ENCODE measurements at places on chromosomes 11 and 22. TPM values are rescaled to one million over a fixed set of nuclear protein-coding genes. Genes with fewer than 3 reads are reported as not detected.
A peak's percentile ranks its signal among the peaks of the same experiment; 100 is the strongest.

The CBLIF gene
- total RNA-seq, result 0.48 TPM

- no peaks in the 10 kb centered on the region for H3K4me1 ChIP-seq
These were observed 452 bp upstream of the ATXN10 start for GRCh38 chr22:45670981-45671782.

The CARD18 gene
- total RNA-seq, result not detected

DNA sequence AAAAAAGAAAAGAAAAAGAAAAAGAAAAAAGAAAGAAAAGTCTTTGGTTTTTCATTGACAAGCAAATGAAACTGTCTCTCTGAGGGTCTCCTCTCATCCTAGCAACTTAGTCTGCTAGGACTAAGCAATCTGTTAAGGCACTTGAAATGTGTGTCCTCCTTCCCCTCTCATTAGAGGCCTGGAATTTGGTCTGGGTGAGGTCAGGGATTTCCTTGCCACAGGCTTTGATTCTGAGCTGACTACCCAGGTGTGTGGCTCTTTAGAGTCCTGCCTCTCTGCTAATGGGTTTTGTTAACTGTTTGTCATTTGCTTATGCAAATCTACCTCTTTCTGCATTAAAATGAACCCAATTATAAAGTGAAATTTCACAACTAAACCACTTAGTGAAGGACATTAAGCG is 18.3 kb upstream of the PKNOX2 start:
- H3K36me3 ChIP-seq, result no peaks in the 10 kb centered on the region
- DNase-seq, result no peak
- no peaks in the 10 kb centered on the region for H3K27me3 ChIP-seq

DNA sequence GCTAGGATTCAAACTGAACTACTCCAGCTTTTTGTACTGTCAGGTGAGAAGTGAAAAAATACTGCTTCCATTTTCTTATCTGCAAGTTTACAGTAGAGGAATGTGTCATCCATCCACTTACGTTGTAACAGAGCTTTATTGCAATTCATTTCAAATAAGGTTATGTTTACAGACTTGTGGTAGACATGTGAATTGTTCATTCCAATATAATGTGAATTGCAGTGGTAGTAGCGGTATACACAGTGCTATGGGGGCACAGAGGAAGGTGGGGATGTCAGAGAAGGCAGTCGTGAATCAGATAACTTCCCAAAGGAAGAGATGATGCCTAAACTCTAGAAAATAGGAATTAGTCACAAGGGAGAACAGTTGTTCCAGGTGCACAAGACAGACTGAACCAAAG is 42.5 kb downstream of the CEP57 start:
- DNase-seq, result no peak
- H3K4me1 ChIP-seq, result no peaks in the 10 kb centered on the region
- no peaks in the 10 kb centered on the region for H3K36me3 ChIP-seq
- no peak overlapping the region for H3K27ac ChIP-seq
- no peaks in the 10 kb centered on the region for H3K27me3 ChIP-seq

DNA sequence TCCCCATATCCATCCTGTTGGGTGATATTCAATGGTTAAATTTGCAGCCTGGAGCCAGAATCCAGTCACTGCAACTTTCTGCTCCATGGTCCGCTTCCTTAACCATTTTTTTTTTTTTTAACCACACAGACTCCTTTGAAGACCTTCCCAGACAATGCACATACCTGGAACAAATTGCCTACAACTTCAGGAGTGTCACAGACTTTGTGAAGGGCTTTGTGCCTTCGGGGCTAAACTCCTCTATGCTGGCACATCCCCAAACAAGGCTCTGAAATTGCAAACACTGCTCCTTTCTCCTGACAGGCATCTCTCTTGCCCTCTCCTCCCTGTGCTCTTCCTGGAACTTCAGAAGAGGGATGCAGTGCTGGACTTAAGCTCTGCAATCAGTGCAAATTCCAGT is 40.6 kb downstream of the TENM4 start:
- H3K4me3 ChIP-seq, result no peak overlapping the region
- DNase-seq, result no peak
- no peaks in the 10 kb centered on the region for H3K36me3 ChIP-seq
- no peak overlapping the region for H3K27ac ChIP-seq
- no peaks in the 10 kb centered on the region for H3K4me1 ChIP-seq

DNA sequence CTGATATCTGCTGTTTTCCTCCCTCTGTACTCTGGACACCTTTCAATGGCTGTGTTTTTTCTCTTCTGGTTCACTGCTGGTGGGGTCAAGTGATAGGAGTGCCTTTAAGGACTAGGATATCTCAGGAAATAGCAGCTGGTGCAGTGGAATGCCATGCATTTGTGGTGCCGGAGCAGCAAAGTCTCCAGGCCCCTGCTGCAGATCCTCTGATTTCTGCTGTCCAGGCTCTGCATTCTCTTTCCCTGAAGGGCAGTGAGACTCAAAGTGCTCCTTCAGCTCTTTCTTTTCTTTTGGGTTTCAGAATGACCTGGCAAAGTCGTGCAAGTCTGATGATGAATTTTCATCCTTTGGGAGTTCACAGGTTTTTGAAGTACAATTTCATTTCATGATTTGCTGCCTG is 774.3 kb downstream of the FAM181B start:
- H3K4me1 ChIP-seq, result no peaks in the 10 kb centered on the region
- H3K36me3 ChIP-seq, result no peaks in the 10 kb centered on the region
- no peaks in the 10 kb centered on the region for H3K27me3 ChIP-seq
- H3K4me3 ChIP-seq, result no peak overlapping the region
- H3K27ac ChIP-seq, result no peak overlapping the region
- no peak for DNase-seq

The SNX32 gene
- total RNA-seq, result 1.9 TPM

GRCh38 chr11:88623531-88623930 is 286.0 kb upstream of the CTSC start:
- no peaks in the 10 kb centered on the region for H3K36me3 ChIP-seq
- no peaks in the 10 kb centered on the region for H3K4me1 ChIP-seq
- DNase-seq, result no peak

- H3K36me3 ChIP-seq, result no peaks in the 10 kb centered on the region
- no peak overlapping the region for H3K27ac ChIP-seq
- H3K4me1 ChIP-seq, result no peaks in the 10 kb centered on the region
- H3K4me3 ChIP-seq, result no peak overlapping the region
These were observed 20.3 kb upstream of the CCDC90B start for GRCh38 chr11:83306200-83307080.

GRCh38 chr11:16741473-16741872 is 3.0 kb downstream of the C11orf58 start:
- no peak overlapping the region for H3K27ac ChIP-seq
- no peak for DNase-seq

GRCh38 chr11:127395034-127395433 is 394.5 kb upstream of the KIRREL3 start:
- no peaks in the 10 kb centered on the region for H3K27me3 ChIP-seq
- DNase-seq, result no peak
- no peak overlapping the region for H3K4me3 ChIP-seq
- no peaks in the 10 kb centered on the region for H3K4me1 ChIP-seq
- H3K27ac ChIP-seq, result no peak overlapping the region

- peak overlapping the region; percentile 93 for H3K4me3 ChIP-seq
- peaks cover 31% of the 10 kb centered on the region for H3K4me1 ChIP-seq
- DNase-seq, result no peak
- H3K27ac ChIP-seq, result peak overlapping the region; percentile 84
- no peaks in the 10 kb centered on the region for H3K27me3 ChIP-seq
These were observed 2.6 kb downstream of the GRK2 start for GRCh38 chr11:67268962-67269268.

GRCh38 chr11:64224151-64224890 is 1.7 kb downstream of the TRPT1 start:
- H3K4me1 ChIP-seq, result peaks cover 16% of the 10 kb centered on the region
- no peak overlapping the region for H3K27ac ChIP-seq
- no peaks in the 10 kb centered on the region for H3K27me3 ChIP-seq

DNA sequence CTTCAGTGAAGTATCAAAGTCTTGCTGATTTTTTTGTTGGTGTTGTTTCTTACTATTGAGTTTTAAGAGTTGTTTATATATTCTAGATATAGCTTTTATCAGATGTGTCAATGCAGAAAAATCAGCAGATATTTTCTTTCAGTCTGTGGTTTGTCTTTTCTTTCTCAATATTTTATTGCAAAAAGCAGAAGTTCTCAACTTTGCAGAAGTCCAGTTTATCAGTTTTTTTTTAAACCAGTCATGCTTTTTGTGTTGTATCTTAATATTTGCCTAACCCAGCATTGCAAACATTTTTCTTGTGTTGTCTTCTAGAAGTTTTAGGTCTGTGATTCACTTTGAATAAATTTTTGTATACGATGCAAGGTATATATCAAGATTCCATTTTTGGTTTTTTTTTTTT is 7.0 kb downstream of the ASRGL1 start:
- H3K4me3 ChIP-seq, result no peak overlapping the region
- H3K36me3 ChIP-seq, result no peaks in the 10 kb centered on the region
- H3K27me3 ChIP-seq, result no peaks in the 10 kb centered on the region
- DNase-seq, result no peak

The EWSR1 gene
- 236 TPM for total RNA-seq

The OR51E1 gene
- 1.0 TPM for total RNA-seq

The RASGRP2 gene
- 3.5 TPM for total RNA-seq

DNA sequence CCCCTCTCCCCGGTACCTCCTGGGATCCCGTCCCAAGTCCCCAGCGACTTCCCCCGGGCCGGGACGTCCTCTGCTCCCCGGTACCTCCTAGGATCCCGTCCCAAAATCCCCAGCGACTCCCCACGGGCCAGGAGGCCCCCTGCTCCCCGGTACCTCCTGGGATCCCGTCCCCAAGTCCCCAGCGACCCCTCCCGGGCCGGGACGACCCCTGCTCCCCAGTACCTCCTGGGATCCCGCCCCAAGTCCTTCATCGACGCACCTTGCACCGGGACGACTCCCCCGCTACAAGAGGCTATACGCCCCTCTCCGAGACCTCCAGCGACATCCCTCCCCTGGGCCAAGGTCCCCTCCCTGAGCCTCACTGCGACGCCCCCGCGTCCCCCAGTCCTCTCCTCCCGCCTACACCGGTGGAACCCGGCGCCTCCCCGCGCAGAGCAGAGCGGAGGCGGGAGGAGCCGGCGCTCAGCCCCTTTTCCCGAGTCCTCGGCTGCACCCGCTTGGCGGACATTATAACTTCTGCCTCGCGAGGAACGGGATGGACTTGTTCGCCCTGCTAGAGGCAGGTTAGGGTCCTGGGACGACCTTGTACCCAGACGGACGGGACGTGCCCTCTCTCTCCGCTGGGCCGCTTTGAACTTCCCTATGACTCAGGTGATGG is 912 bp downstream of the KREMEN1 start:
- peak overlapping the region; percentile 48 for H3K4me3 ChIP-seq
- peak overlapping the region; percentile 1 for H3K27ac ChIP-seq
- H3K4me1 ChIP-seq, result peaks cover 9% of the 10 kb centered on the region
- H3K36me3 ChIP-seq, result no peaks in the 10 kb centered on the region
- no peaks in the 10 kb centered on the region for H3K27me3 ChIP-seq
- peak; percentile 65 for DNase-seq

GRCh38 chr11:108599978-108600377 is 6.4 kb upstream of the EXPH5 start:
- no peak overlapping the region for H3K4me3 ChIP-seq
- no peaks in the 10 kb centered on the region for H3K27me3 ChIP-seq
- no peak overlapping the region for H3K27ac ChIP-seq
- no peaks in the 10 kb centered on the region for H3K4me1 ChIP-seq
- DNase-seq, result no peak

DNA sequence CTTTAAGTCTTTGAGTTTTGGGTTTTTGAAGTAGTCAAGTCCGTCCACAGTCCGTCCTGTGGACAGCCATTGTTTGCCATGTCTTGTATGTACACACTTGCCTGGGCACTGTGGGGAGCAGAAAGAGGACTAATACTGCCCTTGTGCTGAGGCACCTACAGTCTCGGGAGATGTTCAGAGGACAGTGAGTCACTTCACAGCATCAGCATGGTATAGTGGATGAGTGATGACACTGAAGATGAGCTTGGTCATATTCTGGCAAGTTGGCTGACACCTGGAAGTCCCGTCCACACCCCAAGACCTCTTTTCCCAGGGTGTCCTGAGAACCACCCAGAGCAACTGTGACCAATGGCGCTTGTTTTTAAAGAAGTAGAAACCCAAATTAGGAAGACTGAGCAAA is 29.2 kb downstream of the NF2 start:
- no peak overlapping the region for H3K27ac ChIP-seq
- no peaks in the 10 kb centered on the region for H3K4me1 ChIP-seq
- no peak for DNase-seq
- no peak overlapping the region for H3K4me3 ChIP-seq
- H3K36me3 ChIP-seq, result no peaks in the 10 kb centered on the region

- DNase-seq, result no peak
- no peaks in the 10 kb centered on the region for H3K27me3 ChIP-seq
- H3K4me1 ChIP-seq, result no peaks in the 10 kb centered on the region
- no peak overlapping the region for H3K4me3 ChIP-seq
These were observed 71.7 kb downstream of the TBC1D22A start for GRCh38 chr22:46834021-46834737.

DNA sequence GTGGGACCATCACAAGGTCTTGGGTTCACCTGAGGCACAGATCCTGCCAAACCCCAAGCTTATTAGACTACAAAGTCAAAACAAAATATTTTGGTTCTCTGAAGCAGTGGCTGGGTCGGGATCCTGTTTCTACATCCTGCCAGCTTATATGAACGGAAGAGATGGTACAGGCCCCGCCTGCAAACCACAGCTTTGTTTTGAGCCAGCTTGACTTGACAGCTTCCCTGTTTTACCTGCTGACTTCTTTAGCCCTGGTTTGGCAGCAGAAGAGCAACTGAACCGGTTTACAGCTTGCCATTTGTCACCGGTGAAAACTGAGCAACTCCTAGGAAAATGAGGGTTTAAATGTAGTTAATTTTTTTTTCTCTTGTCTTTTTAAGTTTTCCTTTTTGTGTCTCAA is 11.4 kb downstream of the PACS1 start:
- no peaks in the 10 kb centered on the region for H3K36me3 ChIP-seq
- peak; percentile 64 for DNase-seq
- H3K27ac ChIP-seq, result peak overlapping the region; percentile 29
- peaks cover 27% of the 10 kb centered on the region for H3K4me1 ChIP-seq
- no peaks in the 10 kb centered on the region for H3K27me3 ChIP-seq

DNA sequence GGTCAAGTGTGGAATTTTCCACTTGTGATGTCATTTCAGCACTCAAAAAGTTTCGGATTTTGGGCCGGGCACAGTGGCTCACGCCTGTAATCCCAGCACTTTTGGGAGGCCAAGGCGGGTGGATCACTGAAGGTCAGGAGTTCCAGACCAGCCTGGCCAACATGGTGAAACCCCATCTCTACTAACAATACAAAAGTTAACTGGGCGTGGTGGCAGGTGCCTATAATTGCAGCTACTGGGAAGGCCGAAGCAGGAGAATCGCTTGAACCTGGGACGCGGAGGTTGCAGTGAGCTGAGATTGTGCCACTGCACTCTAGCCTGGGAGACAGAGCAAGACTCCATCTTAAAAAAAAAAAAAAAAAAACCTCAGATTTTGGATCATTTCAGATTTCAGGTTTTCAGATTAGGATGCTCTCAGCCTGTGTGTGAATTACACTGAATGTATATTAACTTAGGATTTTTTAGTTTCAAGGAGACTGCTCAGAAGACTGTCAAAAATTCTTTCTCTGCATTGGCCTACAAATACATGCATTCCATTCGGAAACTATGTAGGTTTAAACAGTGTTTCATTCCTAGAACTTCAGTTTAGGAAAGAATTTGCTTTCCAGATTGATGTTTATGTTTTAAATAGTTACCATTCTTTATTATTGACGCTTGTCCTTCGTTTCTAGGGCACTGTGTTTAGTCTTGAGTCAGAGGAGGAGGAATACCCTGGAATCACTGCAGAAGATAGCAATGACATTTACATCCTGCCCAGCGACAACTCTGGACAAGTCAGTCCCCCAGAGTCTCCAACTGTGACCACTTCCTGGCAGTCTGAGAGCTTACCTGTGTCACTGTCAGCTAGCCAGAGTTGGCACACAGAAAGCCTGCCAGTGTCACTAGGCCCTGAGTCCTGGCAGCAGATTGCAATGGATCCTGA is 48.0 kb downstream of the BID start:
- H3K4me3 ChIP-seq, result no peak overlapping the region
- no peak overlapping the region for H3K27ac ChIP-seq
- H3K27me3 ChIP-seq, result no peaks in the 10 kb centered on the region
